Neural progenitor cell (in vitro differentiated cells): ENCODE measurements at places on chromosomes 2 and 18. TPM values are rescaled to one million over a fixed set of nuclear protein-coding genes. Genes with fewer than 3 reads are reported as not detected.

DNA sequence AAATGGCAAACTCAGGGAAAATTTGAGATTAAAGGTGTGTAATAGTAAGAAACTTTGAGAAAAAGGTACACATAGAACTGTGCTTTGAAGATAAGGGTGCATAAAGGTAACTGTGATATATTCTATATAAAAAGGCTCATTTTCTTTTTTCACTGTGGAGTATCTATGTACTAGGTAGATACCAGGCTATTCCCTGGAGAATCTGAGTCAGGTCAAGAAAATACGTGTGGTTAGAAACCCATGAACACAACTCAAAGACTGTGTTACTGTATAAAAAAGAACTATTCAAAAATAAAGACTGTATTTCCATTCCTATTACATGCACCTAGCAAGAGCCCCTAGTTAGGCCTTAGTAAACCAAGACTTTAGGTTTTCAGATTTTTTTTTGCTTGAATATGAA lies 100.1 kb upstream of the GRB14 start:
- DNase-seq = no peak
- H3K27ac ChIP-seq = no peak overlapping the region
- H3K36me3 ChIP-seq = no peaks in the 10 kb centered on the region
- H3K27me3 ChIP-seq = no peaks in the 10 kb centered on the region
- H3K4me1 ChIP-seq = no peaks in the 10 kb centered on the region

GRCh38 chr18:61428266-61428665 lies 95.0 kb downstream of the CDH20 start:
- no peak for DNase-seq
- no peaks in the 10 kb centered on the region for H3K4me1 ChIP-seq

Gene ACTR2
- 84.6 and 124 TPM in 2 replicates for total RNA-seq

DNA sequence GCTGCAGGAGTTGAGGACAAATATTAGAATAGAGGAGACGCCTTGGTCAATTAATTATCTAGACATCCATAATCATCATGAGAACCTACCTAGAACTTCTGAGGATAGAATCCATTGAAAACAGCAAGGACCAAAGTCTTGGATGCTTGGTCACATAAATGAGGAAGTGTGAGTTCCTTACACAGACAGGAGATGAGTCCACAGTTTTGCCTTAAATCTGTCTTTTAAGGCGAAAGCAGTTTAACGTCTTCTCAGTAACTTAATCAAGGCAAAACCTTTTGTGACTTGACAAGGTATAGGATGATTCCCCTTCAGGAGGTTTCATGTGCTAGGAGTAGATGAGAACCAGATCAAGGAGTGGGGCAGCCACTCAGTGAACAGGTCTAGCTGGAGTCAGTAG lies 1783.2 kb upstream of the CELF4 start:
- DNase-seq = no peak
- no peak overlapping the region for H3K4me3 ChIP-seq
- H3K27ac ChIP-seq = no peak overlapping the region
- no peaks in the 10 kb centered on the region for H3K36me3 ChIP-seq

DNA sequence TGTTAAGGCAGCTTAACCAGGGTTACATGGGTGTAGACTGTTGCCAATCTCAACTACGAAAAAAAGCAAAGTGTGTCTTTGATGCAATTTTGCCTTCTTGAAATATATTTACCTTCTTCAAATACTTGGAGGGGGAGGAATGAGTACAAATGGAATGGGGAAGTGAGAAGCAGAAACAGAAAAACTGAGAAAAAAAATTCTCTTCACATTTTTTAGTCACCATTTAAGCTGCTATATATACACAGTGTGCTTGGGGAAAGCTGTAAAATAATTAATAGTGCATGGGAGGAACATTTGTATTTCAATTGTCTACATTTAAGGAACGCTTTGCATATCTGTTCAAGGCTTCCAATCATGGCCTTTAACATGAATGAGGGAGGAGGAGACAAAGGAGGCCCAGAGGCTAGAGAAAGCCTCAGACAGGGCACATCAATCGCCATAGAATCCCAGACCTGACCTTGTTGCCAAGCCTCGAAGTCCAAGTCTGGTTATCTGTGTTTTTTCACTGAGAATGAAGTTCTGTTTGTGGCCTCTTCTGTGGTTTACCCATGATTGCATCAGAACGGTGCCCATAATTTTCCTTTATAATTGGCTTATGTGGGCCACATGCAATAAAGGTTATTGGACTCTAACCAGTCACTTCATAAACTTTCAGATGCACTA lies 158.6 kb downstream of the PIK3C3 start:
- H3K27ac ChIP-seq = no peak overlapping the region
- no peak overlapping the region for H3K4me3 ChIP-seq
- H3K27me3 ChIP-seq = no peaks in the 10 kb centered on the region
- H3K36me3 ChIP-seq = no peaks in the 10 kb centered on the region
- DNase-seq = no peak
- peaks cover 2% of the 10 kb centered on the region for H3K4me1 ChIP-seq

DNA sequence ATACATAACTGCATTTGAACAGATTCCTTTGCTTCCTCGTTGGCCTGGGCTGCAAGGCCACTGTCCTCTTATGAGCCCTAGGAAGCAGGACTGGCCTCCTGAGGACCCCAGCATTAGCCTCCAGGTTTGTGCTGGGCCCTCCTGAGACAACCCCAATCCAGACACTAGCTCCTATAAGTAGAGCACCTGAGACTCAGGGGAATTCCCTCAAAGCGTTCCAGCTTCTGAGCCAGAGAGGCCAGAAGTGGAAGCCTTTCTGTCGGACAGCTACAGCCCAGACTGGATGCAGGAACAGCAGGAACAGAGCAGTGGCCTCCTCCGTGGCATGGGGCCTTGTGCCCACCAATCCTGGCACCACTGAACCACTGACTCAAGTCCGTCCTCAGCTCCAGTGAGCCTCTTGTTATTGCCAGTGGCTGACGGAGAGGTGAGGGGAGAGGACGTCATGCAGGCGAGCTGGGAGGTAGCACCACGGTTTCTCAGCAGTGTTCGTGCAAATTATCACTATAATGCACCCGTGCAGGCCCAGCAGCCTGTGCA lies 67.2 kb downstream of the NPAS2 start:
- no peak overlapping the region for H3K27ac ChIP-seq
- DNase-seq = no peak
- H3K27me3 ChIP-seq = no peaks in the 10 kb centered on the region
- no peaks in the 10 kb centered on the region for H3K36me3 ChIP-seq
- no peak overlapping the region for H3K4me3 ChIP-seq

Gene PPP1R1C
- 5.5 and 9.3 TPM in 2 replicates for total RNA-seq

Gene BMP10
- not detected in 2 replicates for total RNA-seq

Gene CHST10
- total RNA-seq = 27.3 and 28.1 TPM in 2 replicates

Gene ADRA2B
- total RNA-seq = 3.0 and 10.5 TPM in 2 replicates

Gene GCG
- not detected in 2 replicates for total RNA-seq

- DNase-seq = no peak
- no peaks in the 10 kb centered on the region for H3K27me3 ChIP-seq
- no peaks in the 10 kb centered on the region for H3K36me3 ChIP-seq
- H3K4me3 ChIP-seq = no peak overlapping the region
Observed at GRCh38 chr2:75033516-75033915, 75.1 kb downstream of the POLE4 start.

DNA sequence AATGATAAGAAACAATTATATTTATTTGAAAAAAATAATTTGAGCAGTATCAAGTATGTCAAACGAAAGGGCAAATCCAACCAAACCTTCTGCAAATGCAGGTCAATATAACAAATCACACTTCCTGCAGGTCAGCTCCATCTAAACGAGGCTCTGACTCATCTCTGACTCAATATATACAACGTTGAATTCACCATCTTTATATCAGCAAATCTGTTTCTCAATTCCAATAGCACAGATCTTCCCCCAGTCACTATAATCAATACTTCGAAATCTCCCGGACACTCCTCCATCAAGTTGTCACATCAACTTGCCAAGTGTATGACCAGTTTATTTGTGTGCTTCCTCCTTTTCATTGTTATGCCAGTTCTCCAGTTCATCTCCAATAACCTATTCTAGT lies 388.9 kb downstream of the ZEB2 start:
- H3K27ac ChIP-seq = no peak overlapping the region
- peaks cover 11% of the 10 kb centered on the region for H3K4me1 ChIP-seq
- DNase-seq = no peak
- H3K4me3 ChIP-seq = no peak overlapping the region
- no peaks in the 10 kb centered on the region for H3K36me3 ChIP-seq
- H3K27me3 ChIP-seq = no peaks in the 10 kb centered on the region

GRCh38 chr2:189799531-189799930 lies 15.3 kb downstream of the PMS1 start:
- peaks cover 26% of the 10 kb centered on the region for H3K36me3 ChIP-seq
- H3K27me3 ChIP-seq = no peaks in the 10 kb centered on the region
- no peak for DNase-seq
- H3K4me3 ChIP-seq = no peak overlapping the region
- H3K4me1 ChIP-seq = no peaks in the 10 kb centered on the region

DNA sequence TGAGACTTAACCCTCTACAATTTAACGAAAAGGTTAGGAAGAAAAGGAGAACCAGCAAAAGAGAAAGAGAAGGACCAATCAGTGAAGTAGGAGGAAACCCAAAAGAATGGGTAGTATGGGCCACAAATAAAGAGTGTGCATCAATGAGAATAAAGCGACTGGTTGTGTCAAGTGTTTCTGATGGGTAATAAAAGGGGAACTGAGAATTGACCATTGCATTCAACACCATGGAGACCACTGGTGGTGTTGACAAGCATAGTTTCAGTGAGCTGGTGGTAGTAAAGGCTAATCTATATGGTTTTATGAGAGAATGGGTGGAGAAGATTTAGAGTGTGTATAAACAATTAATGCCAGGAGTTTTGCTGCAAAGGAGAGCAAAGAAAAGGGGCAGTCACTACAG lies 75.4 kb downstream of the CSRNP3 start:
- H3K27ac ChIP-seq = no peak overlapping the region
- H3K4me3 ChIP-seq = no peak overlapping the region
- no peaks in the 10 kb centered on the region for H3K27me3 ChIP-seq
- no peaks in the 10 kb centered on the region for H3K4me1 ChIP-seq
- no peaks in the 10 kb centered on the region for H3K36me3 ChIP-seq

GRCh38 chr2:241506793-241507429 lies 1.5 kb downstream of the STK25 start:
- peaks cover 22% of the 10 kb centered on the region for H3K4me1 ChIP-seq
- no peak for DNase-seq
- H3K4me3 ChIP-seq = peak overlapping the region; percentile 95
- H3K27ac ChIP-seq = no peak overlapping the region

GRCh38 chr2:445896-446295 lies 158.0 kb upstream of the ALKAL2 start:
- peaks cover 34% of the 10 kb centered on the region for H3K27me3 ChIP-seq
- H3K36me3 ChIP-seq = no peaks in the 10 kb centered on the region
- H3K4me1 ChIP-seq = peaks cover 8% of the 10 kb centered on the region
- H3K4me3 ChIP-seq = no peak overlapping the region
- H3K27ac ChIP-seq = no peak overlapping the region
- no peak for DNase-seq

- H3K27me3 ChIP-seq = peaks cover 100% of the 10 kb centered on the region
- peaks cover 26% of the 10 kb centered on the region for H3K4me1 ChIP-seq
- peak overlapping the region; percentile 25 for H3K4me3 ChIP-seq
- no peaks in the 10 kb centered on the region for H3K36me3 ChIP-seq
Observed at GRCh38 chr2:104863468-104864279, 9.8 kb downstream of the POU3F3 start.

- no peaks in the 10 kb centered on the region for H3K27me3 ChIP-seq
- no peak overlapping the region for H3K27ac ChIP-seq
- DNase-seq = no peak
- no peak overlapping the region for H3K4me3 ChIP-seq
- no peaks in the 10 kb centered on the region for H3K36me3 ChIP-seq
- H3K4me1 ChIP-seq = peaks cover 7% of the 10 kb centered on the region
Observed at GRCh38 chr2:238913931-238914647, 66.2 kb downstream of the TWIST2 start.

DNA sequence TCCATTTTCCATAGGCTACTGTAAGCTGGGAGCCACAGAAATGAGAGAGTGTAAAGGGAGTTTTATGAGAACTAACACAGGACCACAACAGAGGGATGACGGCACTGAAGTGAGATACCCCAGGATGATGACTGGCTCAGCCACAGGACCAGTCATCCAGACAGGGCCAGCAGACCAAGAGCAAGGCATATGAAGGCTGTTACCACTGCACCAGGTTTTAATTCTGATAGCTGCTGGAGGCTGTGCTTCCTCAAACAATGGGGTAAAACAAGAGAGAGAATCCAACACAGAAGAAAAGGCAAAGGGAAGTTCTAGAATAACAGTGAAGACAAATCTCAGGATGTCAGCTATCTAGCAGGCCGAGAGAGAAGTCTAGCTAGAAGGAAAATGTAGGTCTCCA lies 94.9 kb downstream of the BCL2 start:
- H3K4me3 ChIP-seq = no peak overlapping the region
- no peaks in the 10 kb centered on the region for H3K36me3 ChIP-seq
- no peak overlapping the region for H3K27ac ChIP-seq
- no peak for DNase-seq

DNA sequence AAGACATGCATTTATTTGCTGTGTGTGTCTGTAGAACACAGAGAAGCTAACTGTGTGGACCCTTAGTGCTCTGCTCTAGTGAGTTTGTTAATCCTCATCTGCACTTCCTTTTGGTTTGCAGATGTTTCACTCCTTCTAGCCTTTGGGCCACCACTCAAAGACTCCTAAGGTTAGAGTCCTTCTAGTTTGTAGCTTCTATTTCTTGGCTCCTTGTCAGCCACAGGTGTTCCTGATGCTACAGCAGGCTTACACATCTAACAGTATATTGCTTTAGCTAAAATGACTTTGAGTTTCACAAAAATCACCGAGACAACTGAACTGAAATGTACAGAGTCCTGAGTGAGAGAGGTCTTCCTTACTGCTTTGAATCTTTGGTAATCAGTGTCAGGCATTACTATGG lies 551.4 kb downstream of the NRXN1 start:
- no peak overlapping the region for H3K27ac ChIP-seq
- no peak overlapping the region for H3K4me3 ChIP-seq
- H3K4me1 ChIP-seq = no peaks in the 10 kb centered on the region
- no peak for DNase-seq
- H3K36me3 ChIP-seq = no peaks in the 10 kb centered on the region
- H3K27me3 ChIP-seq = no peaks in the 10 kb centered on the region

- no peaks in the 10 kb centered on the region for H3K4me1 ChIP-seq
- H3K36me3 ChIP-seq = no peaks in the 10 kb centered on the region
- no peak for DNase-seq
- no peaks in the 10 kb centered on the region for H3K27me3 ChIP-seq
Observed at GRCh38 chr2:239816576-239817467, 208.3 kb downstream of the NDUFA10 start.

DNA sequence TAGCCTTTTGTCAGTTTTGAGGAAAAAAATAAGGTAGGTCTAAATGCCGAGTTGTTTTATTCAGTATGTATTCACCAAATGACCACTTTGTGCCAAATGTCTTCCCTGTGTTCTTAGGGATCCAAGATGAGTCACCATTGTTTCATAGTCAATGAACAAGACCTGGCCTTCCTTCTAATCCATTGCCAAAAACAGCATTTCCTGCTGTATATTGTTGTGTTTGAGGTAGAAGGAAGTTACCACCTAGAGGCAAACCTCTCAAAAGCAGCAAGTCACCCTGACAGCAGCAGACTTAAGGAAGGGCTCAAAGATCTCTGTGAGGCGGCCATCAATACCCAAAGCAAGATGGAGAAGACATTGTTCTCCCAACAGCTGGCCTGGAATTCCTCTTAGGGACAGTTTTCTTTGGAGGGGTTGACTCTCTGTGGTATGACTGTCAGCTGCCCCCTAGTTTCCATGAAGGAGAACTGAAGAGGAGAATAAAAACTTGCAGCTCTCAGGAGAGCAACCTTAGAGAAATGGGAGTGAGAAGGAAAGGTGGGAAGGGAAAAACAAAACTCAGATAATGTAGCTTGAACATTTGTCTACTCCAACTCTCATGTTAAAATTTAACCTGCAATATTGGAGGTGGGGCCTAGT lies 328.3 kb downstream of the LRATD1 start:
- no peak for DNase-seq
- H3K36me3 ChIP-seq = no peaks in the 10 kb centered on the region
- no peaks in the 10 kb centered on the region for H3K4me1 ChIP-seq
- no peak overlapping the region for H3K27ac ChIP-seq
- no peaks in the 10 kb centered on the region for H3K27me3 ChIP-seq
- no peak overlapping the region for H3K4me3 ChIP-seq
